ENCODE measurements at places on chromosomes 1 and 21.

GRCh38 chr21:46089285-46089684 lies 8.6 kb upstream of the COL6A2 start:
- DNase-seq, result no peak

GRCh38 chr1:26130695-26131094 lies 19.1 kb downstream of the PDIK1L start:
- DNase-seq, result no peak

GRCh38 chr1:34477632-34478141 lies 277.2 kb upstream of the GJB5 start:
- DNase-seq, result peak; percentile 28

- no peak for DNase-seq
Measured at GRCh38 chr21:41364308-41364707, 2.5 kb downstream of the MX2 start.

GRCh38 chr1:37441490-37441889 lies 32.9 kb upstream of the ZC3H12A start:
- no peak for DNase-seq

DNA sequence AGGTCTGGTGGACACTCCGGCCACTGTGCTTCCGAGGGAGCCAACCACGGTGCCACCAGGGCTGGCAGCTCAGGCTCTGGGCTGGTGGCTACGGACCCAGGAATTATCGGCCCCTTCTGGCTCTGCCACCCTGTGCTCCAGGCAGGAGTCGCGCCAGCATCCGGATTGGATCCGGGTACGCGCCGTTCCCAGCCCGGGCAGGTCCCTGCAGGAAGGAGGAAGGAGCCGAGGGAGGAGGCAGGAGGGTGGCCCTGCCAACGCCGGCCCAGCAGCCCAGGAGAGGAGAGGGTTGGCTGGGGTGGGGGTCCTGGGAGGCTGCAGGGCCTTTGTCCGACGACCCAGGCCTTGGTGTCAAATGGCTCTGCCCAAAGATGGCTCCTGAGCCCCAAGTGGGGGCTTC lies 160.5 kb downstream of the CASZ1 start:
- DNase-seq, result no peak

GRCh38 chr1:31273619-31274018 lies 23.0 kb downstream of the SNRNP40 start:
- DNase-seq, result no peak

DNA sequence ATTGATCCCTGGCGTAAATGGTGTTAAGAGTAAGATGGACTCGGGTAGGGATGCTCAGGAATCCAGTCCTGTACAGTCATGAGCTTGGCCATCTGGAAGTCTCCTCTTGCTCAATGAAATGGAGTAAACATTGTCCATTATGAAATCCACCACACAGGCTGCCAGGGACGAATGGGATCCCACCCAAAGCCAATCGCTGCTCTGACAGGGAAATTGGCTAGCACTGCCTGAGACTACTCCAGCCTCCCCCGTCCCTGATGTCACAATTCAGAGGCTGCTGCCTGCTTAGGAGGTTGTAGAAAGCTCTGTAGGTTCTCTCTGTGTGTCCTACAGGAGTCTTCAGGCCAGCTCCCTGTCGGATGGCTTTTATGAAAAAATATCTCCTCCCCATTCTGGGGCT lies at the start of gene HSD11B1:
Gene HSD11B1 (plus strand): TSS at position 263 of the 400 bp plus-strand sequence. CDS start 97 bp downstream, at position 360.
- DNase-seq, result no peak

DNA sequence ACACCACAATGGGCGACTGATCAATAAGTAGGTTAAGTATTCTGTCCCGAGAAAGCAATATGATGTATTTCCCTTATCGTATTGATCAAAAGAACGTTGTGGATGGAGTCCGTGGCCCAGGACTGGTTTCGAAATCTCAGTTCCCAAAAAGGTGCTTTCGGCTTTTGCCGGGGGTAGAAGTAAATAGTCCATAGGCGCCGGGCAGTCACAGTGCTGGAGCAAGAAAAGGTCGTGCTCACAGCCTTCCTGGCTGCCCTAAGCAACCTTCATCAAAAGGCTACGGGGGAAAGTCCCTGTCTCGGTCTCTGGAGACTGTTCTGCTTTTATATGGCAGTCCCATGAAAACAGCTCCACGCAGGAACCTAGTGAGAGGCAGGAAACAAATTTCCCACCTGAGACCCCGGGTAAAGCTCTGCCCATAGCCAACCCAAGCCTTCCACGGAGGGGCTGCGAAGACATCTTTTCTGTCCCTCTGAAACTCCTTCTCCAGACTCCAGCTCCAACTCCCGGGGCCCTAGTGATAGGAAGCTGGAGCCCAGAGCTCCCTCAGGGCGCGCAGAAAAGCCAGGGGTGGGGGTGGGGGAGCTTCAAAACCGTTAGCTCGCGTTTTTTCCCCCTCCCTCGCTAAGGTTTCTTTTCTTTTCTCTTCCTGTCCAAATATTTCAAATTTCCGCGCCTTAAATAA lies 7.0 kb downstream of the CDKN2C start:
- peak; percentile 80 for DNase-seq

GRCh38 chr1:20999525-21000244 lies 177.0 kb downstream of the EIF4G3 start:
- DNase-seq, result no peak

DNA sequence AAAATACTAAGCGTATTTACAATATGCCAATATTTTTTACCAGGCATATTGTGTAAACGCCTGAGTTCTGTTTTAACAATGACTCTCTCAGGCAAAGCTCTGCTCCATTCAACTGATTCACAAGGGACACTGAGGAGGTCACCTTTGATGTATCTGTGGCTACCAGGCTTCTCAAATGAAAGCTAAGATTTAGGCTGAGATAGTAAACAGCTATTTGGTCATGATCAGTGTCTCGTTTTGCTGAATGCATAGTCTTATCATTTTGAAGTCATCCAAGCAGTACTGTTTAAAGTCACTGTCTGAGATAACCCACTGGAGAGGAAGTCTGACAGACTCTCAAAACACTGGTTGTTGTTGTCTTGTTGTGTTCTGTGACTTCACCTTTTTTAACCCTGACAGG lies 13.7 kb upstream of the PLPPR5 start:
- no peak for DNase-seq

DNA sequence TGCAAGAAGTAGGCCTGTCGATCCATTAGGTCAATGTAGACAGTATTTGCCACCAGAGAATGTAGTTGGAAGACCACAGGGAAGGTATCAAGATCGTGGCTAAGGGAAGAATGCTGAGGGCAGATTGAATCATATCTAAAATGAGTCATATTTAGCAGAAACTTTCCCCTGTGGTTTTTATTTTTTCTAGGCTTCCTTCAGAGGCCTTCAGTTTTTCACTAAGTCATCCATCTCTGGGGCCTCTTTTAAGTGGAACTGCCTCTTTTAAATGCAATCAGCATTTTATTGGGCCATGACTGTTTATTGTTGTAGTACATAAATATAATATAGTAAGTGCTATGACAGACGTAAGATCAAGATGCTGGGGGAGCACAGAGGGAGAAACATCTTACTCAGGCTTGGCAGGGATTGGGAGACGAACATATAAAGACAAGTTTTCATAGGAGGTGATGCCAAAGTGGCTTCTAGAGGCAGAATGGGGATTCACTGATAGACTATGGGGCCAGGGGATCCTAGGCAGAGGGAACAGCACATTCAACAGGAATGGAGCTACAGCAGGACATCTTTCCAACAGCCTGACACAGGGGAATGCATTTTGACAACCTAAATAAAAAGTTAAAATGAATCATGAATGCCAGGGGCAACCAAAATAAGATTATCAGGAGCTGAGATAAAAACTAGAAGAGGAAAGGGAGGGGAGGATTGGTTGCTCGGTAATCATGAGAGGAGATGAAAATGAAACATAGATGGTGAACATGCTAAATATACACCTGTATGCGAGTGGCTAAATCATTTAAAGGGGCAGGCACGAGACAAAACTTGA lies 20.1 kb downstream of the UBE2U start:
- DNase-seq, result peak; percentile 91

- DNase-seq, result peak; percentile 65
Measured at GRCh38 chr1:14522926-14523241, 75.6 kb upstream of the KAZN start.

DNA sequence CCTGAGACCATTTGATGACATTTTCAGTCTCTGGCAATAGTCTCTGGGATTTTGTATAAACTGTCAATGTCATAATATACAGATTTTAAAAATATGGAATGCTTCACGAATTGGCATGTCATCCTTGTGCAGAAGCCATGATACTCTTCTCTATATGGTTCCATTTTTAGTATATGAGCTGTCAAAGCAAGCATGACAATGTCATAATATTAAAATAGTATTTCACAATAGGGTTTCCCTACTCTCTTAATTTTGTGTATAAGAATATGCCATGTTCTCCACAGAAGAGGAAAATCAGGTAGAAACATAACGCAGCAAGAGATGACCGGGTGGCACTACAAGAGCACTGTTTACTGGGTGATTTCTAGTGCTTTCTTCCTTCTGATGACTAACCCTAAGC lies 8.3 kb upstream of the DIPK1A start:
- no peak for DNase-seq

DNA sequence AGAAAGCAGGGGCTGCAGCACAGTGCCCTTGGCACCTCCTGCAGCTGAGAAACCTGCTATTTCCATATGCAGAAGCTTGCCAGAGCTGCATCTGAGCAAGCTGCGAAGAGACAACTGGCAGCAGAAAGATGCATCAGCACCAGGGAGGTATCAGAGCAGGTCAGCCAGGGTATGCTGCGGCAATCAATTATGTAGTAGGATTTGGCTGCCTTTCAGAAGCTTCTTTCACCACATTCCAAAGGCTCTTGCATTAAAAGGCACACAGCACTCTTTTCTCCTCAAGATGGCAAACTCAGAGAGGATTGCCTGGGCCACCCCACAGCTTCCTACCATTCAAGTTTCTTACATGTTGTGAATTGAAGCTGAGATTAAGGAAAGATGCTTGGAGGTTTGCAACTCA lies 47.6 kb upstream of the RAP1A start:
- no peak for DNase-seq

DNA sequence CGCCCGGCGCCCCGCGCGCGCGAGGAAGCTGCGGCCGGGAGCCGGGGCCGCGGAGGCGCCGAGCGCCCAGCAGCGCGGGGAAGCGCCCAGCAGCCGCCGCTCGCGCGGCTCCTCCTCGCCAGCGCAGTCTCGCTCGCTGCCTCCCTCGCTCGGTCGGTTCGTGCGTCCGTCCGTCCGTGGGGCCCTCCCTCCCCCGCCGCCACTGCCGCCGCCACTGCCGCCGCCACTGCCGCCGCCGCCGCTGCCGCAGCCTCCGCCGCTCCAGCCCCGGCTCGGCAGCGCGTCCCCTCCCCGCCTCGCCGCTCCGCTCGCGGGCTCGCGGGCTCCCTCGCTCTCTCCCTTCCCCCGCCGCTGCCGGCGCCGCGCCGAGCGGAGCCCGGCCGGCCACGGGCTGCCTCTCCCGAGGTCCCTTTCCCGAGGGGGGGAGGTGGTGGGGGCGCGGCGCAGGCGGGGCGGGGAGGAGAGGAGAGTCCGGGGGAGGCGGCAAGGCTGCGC lies at the start of gene KCND3:
Gene KCND3 (minus strand): TSS at position 138 of the 495 bp plus-strand sequence.
- no peak for DNase-seq

GRCh38 chr1:39453603-39454002 lies 37.8 kb upstream of the BMP8A start:
- DNase-seq, result no peak

- DNase-seq, result no peak
Measured at GRCh38 chr21:40472013-40472412, 374.9 kb downstream of the DSCAM start.

- DNase-seq, result no peak
Measured at GRCh38 chr21:16427587-16428087, 697.9 kb downstream of the USP25 start.

DNA sequence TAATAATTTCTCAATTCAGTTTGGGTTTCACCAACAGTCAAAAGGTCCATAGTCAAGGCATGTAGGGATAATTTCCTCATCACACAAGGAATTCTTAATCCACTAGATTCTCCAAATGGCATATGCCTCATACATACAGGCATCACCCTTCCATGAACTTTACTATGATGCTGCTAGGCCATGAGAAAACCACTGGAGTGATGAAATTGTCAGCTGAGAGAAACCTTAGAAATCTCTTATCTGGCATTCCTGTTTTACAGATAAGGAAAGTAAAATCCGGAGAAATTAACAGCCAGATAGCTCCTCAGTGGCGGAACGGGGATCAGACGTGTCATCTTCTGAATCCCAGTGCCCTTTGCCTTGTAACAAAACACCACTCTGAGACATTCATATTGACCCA lies 274.4 kb downstream of the NTNG1 start:
- no peak for DNase-seq

- peak; percentile 74 for DNase-seq
Measured at GRCh38 chr1:64933296-64934070, 32.9 kb downstream of the JAK1 start.

DNA sequence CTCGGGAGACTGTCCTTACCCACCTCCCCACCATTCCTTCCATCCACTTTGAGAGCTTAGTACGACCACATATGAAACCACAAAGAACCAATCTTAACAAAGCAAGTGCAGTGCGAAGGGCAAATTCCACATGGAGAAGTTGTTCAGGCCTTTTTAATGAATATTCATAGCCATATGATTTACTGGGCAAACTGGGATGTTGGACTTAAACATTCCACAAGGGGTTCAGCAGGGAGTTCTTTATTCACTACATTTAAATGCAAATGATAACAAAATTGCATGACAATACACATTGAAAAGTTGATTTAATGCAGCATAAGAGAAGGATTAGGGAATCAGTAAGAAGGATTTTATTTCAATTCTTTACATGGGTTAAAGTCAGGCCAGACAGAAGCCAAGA lies 14.7 kb downstream of the NMNAT2 start:
- no peak for DNase-seq

GRCh38 chr1:6897138-6897537 lies 111.9 kb downstream of the CAMTA1 start:
- no peak for DNase-seq

- DNase-seq, result no peak
Measured at GRCh38 chr1:177921590-177921989, 48.3 kb downstream of the SEC16B start.

GRCh38 chr1:70675737-70676156 lies 264.7 kb downstream of the CTH start:
- peak; percentile 59 for DNase-seq

DNA sequence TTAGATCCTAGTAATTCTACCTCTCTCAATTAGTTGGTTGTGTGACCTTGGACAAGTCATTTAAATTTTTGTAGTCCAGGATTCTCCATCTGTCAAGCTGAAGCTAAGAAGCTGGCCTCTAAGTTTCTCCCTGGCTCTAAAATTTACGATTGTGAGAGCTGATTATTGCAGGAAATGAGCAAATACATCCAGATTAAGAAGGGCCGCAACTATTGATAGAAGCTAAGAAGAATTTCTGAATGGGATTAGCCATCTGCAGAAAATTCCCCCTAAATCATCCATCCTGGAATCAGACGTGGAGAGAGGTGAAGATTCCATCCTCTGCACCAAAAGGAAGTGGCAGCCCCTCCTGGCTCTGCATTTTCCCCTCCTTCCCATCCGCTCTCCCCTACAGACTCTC lies 55.0 kb downstream of the HIVEP3 start:
- DNase-seq, result no peak

Data from HT1080 (cell line).